ENCODE measurements at places on chromosomes 11 and 22.

DNA sequence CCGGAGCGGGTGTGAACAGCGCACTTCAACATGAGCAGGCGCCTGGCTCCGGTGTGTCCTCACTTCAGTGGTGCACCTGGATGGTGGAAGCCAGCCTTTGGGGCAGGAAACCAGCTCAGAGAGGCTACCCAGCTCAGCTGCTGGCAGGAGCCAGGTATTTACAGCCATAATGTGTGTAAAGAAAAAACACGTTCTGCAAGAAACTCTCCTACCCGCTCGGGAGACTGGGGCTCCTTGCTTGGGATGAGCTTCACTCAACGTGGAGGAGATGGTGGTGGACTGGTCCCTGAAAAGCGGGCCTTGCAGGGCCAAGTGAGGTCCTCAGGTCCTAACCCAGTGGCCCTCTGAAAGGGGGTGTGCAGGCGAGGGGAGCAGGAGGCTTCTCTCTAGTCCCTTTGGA, 7.5 kb downstream of the MCAM start:
- no peak for DNase-seq

- no peak for DNase-seq
Observed at GRCh38 chr22:45834241-45834640, 142.7 kb downstream of the WNT7B start.

DNA sequence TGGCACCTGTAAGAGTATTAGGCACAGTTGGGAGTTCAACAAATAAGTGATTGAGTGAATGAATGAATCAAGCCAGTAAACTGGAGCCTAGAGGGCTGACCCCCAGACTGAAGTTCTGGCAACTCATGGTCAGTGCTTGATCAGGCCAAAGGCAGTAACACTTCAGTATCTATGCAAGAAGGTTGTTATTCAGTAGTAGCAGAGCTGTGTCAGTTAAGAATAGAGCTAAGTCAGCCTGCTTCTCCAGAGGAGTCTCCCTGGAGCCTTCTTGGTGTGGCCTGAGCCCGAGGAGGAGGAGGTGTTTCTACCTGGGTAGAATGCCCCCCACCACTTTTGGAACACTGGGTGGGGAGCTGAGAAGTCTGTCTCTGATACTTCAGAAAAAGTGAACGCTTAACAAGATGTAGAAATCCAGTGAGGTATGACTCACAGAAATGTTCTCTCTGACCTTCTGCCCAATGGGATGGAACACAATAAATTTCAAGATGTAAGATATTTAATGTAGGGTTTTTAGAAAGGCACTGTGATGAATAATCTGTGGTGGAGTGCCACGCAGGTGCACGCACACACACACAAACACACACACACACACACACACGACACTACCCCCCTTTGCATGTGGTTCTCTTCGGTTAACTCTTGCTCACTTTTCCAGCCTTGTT, 219.9 kb downstream of the HIPK3 start:
- DNase-seq, result no peak

DNA sequence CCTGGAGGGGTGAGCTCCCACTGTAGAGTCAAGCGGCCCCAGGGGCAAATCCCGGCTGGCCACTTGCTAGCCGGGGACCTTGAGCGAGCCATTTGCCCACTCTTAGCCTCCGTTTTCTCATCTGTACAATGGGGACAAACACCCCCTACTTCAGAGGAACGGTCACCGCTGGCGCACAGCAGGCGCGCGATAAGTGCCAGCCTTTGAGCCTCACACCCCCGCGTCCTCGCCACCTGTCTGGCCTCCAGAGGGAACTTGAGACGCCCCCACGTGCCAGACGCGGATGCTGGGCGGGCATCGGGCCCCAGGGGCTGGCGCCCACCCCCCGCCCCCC, 72.6 kb upstream of the TCF20 start:
- DNase-seq, result no peak

DNA sequence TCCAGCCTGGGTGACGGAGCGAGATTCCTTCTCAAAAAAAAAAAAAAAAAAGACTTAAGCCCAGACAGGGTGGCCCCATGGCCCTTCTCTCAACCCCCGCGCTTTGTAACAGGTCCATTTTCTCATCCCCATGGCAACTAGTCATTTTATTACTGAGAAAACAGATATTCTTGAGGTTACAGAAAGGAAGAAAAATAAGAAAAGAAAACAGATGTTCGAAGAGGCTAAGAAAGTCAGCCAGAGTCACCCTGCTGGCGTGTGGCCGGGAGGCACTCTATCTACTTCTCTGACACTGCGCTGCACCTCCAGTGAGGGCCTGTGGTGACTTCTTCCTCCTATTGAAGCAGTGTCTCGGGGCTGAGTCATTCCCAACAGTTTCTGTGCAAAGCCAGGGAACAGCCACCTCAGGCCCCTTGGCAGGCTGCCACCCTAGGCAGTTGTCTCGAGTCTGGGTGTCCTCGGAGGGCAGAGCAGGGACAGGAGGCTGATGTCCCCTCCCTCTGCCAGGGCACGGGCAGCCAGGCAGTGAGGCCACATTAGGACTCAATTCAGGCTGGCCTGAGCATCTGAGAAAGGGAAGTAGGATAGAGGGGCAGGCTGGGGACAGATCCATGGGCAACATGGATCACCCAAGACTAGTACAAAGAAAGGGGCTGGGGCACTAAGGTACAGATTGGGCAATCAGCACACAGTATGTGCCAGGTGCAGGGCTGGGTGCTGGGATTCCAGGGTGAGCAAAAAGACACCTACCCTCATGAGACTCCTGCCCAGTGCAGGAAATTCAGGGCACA, 16.4 kb upstream of the SYVN1 start:
- DNase-seq, result peak; percentile 38

DNA sequence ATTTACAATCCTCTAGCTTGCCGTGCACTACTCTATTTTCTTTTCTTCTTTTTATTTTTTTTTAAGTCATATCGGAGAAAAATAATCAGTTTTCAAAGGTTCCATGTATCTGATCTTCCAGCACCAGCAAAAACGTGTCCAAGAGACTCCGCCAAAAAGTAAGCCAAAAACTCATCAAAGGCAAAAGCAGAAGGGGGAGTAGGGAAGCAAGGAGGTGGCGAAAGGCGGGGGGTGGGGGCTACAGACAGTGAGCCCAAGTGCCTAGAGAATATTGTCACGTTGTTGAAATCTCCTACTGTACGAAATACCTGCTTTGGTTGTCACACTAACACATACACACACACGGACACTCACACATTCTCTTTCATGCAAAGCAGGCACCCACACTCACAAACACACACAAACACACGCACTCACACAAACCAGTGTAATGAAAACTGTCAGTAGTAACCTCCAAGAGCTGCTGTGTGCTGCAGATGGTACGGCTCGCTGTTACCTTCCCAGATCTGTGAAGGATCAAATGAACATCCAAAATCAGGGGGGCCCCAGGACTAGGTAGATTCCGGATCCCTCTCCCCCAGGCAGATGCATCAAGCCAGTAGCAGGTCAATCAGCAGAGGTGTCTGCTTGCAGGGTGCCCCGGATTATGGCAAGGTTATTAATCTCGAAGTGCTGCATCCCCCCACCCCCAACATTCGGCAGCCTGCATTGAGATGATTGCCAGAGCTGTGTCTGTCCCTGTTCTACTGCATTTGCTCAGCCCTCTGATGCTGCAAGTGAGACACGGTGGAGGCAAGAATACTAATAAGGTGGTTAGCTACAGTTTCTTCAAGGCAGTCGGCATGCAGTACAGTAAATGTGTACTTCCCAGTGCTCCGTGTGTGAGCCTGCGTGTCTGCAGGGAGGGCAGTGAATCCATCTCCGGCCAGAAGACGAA, at the start of gene LRRC4C:
LRRC4C (minus strand) TSS at position 188 of the 937 bp plus-strand sequence.
- DNase-seq, result no peak

DNA sequence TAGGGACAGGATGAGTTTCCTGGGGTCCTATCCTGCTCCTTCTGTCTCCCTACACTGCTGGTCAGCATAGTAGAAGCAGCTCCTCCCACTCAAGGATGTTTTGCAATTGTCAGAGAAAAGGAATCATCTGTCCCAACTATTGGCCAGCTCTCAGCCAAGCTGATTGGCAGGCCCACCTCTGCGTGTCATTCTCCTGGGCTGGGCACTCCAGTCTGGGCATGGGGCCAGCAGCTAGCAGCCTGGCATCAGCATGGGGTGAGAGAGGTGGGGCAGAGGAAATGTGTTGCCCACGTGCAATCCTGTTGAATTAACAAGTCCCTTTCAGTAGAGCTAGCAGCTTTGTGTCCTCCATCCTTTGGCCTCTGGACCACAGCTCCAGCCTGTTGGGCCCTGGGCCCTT, 14.1 kb downstream of the ANKK1 start:
- no peak for DNase-seq

DNA sequence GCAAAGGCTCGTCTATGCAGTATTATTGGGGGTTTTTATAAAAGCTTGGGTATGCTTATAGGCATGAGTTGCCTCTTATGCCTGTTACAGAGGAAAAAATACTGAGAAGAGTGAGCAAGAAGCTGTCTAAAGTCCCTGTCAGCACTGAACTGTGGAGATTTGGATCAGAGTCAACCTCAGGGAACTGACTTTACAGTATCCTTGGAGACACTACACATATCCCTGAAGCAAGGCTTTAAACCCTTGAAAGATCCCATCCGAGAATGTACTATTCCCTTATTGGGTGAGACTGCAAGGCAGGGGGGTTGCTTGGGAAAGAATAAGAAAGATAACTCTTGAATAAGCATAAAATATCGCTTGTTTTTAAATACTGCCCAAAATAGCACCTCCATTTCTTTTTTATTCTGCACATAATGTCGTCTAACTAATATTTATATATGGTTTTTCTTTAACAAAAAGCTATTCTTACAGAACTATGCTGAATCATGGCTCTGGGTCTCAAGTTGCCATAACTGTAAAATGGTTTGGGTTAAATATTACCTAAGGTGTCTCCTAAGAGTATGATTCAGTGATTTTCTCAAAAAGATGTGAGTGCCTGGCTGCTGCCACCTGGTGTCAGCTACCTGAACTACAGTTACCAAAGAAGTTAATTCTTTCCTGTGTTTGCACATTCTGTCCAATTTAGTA, 1062.8 kb downstream of the DLG2 start:
- DNase-seq, result no peak

DNA sequence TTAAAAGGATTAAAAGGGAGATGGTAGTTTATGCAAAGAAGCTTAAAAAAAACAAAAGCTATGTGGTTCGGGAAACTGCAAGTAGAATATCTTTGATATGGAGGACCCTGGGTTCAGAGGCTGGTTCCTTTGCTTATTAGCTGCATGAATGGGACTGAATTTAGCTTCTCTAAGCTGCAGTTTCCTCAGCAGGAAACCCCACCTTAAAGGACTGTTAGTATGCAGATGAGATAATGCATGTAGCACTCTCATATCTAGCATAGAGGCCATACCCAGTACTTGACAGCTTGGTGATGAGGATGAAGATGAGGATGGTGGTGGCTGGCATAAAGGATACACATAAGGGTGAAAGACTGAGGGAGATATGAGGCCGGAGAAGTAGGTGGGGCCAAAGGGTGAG, 134.6 kb downstream of the RRAS2 start:
- DNase-seq, result no peak

- DNase-seq, result no peak
Observed at GRCh38 chr22:47674600-47674999, 912.1 kb downstream of the TBC1D22A start.

- no peak for DNase-seq
Observed at GRCh38 chr11:126870021-126870420, 130.5 kb downstream of the KIRREL3 start.

DNA sequence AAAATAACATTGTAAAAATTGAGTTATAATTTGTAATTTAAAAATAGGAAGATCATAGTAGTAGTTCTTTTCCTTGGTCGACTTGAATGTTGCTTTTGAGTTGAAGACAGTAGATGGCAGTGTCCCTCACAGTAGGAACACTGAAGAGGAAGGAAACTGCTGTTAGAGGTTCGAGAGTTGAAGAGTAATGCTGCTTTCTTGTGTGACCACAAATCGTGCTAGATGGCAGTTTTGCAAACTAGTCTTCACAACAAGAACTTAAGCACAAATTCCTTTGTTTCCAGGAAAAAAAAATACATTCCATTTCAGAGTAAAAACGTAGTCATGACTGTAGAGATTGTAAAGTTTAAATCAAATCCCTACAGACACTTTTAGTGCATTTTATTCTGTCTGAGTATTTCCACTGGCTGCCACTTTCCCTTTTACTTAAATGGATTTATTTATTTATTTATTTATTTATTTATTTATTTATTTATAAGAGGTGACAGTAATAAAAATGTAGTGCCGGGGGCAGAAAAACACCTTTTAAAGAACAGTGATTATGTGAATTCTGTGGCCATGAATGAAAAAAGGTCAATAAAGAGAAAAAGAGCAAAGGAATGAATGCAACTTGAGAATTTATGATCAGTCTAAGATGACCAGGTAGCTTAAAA, 54.6 kb downstream of the SPECC1L start:
- DNase-seq, result peak; percentile 99

- DNase-seq, result no peak
Observed at GRCh38 chr11:89361734-89362133, 129.4 kb downstream of the NOX4 start.

DNA sequence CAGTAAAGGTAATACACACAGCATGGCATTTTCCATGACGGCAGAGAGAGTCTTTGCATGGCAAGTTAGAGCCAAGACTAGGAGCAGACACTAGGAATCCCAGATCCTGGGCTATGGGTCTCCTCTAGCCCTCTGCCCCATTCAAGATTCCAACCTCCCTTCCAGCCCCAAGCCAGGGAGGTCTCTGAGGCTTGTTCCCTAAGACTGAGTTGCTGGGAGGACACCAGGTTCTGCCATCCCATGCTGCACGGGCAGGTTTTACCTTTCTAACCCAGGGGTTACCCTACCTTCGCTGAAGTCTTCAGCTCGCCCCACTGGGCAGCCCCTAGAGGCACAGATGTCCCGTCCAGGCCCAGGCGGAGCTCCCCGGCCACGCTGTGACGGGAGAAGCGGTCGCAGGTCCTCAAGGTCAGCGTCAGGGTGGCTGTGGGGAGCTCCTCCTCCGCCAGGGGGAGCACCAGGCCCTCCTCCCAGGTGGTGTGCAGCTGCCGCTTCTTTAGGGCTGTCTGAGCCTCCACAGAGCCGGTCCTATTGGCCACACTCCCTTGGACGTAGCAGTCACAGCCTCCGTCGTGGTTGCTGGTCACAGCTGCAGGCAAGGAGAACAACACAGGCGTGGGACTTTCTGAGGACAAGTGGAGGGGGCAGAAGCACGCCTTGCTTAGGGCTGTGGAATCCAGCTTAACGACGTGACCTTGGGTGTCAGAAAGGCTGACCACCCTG, 33.8 kb downstream of the SYT13 start:
- no peak for DNase-seq

- no peak for DNase-seq
Observed at GRCh38 chr11:83661491-83662350, 375.6 kb upstream of the CCDC90B start.
